ENCODE measurements at places on chromosomes 16 and 17.

DNA sequence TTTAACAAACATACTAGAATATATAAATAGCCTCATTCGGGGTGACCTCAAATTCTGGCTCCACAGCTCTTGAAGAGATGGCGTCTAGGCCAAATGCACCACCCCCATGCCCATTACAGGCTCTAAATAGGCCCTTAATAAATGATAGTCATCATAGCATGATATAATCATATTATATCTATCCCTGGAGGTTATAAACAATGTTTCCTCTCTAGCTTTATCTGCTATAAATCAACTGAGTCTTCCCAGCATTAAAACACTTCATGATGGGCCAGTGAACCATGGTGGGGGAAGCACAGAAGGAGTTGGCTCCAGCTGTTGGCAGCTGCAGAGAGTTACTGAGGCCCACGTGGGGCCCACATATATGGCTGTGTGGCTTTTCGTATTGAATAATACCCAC, 214.9 kb upstream of the MPHOSPH6 start:
- no peak for DNase-seq

GRCh38 chr17:13825526-13826040, 223.9 kb upstream of the HS3ST3A1 start:
- DNase-seq = no peak

- no peak for DNase-seq
Measured at GRCh38 chr17:48564188-48565021, 13.7 kb downstream of the HOXB4 start.

GRCh38 chr16:58842156-58842555, 108.0 kb upstream of the GOT2 start:
- DNase-seq = no peak

- DNase-seq = no peak
Measured at GRCh38 chr16:7382521-7382920, 49.9 kb downstream of the RBFOX1 start.

DNA sequence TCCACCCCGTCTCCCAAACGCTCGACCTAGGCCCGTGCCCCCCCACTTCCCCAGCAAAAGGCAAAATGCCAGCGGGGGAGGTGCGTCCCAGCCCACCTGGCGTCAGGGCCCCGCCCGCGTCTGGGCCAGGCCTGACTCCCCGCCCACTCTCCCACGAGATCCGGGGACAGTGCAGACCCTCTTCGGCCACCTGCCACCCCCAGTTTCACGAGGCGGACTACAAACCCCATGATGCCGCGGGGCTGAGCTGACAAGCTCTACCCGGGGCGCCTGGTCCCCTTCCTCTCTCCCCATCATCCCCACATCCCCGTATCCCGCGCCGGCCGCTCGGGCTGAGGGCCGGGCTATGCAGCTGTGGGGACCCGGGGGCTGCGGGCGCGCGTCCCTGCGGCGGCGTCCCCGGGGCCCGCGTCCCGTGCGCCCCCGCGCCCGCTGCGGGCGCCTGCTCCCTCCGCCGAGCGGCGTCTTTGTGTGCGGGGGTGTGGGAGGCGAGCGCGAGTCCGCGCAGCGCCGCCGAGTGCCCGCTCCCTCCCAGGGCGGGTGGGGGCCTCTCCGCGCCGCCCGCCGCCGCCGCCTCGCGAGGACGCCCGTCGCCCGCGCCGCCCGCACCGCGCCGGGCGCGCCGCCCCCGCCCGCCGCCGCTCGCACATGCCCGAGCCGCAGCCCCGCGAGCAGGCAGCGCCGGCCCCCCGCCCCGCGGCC, at the start of gene ANKRD13B:
TSS of gene ANKRD13B (plus strand) at position 283 of the 702 bp plus-strand sequence. CDS start 490 bp downstream, outside the sequence.
- DNase-seq = no peak

GRCh38 chr17:61047515-61047914, 352.1 kb upstream of the TBX2 start:
- no peak for DNase-seq

- DNase-seq = no peak
Measured at GRCh38 chr17:32015245-32016013, 8.2 kb downstream of the LRRC37B start.

DNA sequence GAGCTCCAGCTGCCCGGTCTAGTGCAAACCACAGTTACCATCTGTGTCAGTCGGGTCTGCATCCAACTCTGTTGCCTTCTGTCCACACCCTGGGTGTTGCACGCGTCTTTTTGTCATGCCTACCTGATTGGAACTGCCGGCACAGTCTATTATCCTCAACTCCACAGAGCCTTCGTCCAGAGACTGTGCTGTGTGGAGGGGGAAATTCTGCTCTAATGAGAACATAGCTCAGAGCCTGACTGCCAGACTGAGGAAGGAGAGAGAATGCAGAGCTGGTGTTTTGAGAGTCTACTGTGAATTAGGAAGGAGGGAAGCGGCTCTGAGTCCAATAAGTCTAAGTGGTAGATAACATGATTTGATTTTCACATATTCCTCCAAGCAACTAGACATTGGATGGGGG, 68.3 kb upstream of the GPR139 start:
- no peak for DNase-seq

GRCh38 chr17:40038882-40039513, 15.2 kb downstream of the MED24 start:
- DNase-seq = no peak
